Ureter (tissue), 1 donor: ENCODE measurements at places on chromosomes 3 and 15. TPM values are rescaled to one million over a fixed set of nuclear protein-coding genes. Genes with fewer than 3 reads are reported as not detected.

The PPP1R2 gene
- total RNA-seq, result 52.2 TPM

The EXD1 gene
- not detected for total RNA-seq

The SLC2A2 gene
- not detected for total RNA-seq

The ACSBG1 gene
- 1.6 TPM for total RNA-seq

The PDCD10 gene
- total RNA-seq, result 55.4 TPM
